ENCODE measurements at places on chromosomes 1 and 21.

DNA sequence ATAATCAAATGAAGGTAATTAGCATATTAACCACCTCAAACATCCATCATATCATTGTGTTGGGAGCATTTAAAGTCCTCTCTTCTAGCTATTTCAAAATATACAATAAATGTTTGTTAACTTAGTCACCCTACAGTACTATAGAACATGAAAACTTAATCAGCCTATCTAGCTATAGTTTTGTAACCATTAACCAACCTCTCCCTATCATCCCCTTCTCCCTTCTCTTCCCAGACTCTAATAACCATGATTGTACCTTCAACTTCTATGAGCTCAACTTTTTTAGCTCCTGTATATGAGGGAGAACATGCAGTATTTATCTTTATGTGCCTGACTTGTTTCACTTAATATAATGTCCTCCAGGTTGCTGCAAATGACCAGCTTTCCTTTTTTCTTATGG lies 54.0 kb downstream of the RAVER2 start:
- DNase-seq = no peak

- no peak for DNase-seq
Measured at GRCh38 chr1:12034381-12034801, 15.1 kb downstream of the MIIP start.

- DNase-seq = peak; percentile 69
Measured at GRCh38 chr1:232635778-232636356, 5.9 kb upstream of the SIPA1L2 start.

DNA sequence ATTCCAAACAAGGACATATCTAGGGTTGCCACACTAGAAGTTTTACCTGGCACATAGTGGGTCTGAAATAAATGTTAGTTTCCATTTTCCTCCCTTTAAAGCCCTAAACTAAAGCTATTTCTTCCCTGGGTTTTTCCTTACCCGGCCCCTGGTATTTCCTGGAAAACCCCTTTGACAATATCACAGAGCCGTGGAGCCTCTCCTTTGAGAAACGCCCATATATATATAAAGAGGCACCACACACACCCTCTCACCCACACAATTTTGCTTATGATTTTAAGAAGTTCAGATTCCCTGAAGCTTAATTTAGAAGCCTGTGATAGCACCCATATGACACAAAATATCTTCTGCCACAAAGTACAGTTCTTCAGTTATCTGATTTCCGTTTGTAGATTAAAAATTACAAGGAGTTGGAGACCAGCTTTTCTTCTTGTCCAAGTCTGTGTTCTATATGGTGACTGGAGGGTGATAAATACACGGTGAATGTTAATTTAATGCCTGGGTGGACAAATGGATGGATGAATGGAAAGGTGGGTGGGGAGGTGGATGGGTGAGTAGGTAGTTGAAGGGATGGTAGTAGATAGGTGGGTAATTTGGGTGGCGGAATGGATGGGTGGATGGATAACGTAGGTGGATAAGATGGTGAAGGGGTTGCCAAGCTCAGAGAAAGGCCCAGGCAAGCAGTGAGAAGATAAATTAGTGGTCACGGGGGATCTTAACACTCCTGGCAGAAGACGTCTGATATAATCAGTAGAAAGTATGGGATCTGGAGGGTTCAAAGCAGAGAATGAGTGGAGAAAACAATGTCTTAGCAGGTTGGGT lies 154.4 kb upstream of the FGGY start:
- no peak for DNase-seq

DNA sequence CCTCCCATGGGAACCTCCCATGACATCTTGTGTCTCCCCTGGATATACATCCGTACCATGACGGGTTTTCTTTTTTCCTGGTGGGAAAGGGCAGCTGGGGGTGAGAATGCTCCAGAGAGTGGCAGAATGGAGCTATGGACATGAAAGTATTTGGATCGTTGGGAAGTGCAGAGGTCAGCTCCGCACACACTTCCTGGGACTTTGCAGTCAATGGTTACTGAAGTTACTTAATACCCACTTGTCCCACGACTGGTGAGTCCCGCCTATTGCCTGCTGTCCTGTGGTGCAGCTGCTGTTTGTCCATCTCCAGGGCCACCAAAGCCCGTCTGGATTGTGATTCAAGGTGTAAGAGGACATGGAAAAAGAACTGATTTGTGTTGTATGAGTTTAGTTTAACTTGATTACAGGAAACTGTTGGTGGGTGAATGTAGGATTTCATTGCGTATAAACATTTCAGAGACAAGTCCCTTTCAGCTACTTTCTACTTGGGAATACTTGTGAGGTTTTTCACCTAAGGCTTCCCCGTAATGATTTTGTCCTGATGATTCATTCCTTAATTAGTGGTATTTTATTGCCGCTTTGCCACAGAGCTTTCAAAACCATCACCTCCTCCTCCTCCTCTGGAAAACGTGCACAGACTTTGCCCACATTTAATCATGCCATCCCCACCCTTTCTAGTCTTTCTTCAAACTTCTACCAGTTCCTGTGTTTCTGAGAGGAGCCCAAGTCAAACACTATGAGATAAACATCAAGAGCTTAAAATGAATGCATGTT lies 308.8 kb downstream of the KIF26B start:
- peak; percentile 28 for DNase-seq

DNA sequence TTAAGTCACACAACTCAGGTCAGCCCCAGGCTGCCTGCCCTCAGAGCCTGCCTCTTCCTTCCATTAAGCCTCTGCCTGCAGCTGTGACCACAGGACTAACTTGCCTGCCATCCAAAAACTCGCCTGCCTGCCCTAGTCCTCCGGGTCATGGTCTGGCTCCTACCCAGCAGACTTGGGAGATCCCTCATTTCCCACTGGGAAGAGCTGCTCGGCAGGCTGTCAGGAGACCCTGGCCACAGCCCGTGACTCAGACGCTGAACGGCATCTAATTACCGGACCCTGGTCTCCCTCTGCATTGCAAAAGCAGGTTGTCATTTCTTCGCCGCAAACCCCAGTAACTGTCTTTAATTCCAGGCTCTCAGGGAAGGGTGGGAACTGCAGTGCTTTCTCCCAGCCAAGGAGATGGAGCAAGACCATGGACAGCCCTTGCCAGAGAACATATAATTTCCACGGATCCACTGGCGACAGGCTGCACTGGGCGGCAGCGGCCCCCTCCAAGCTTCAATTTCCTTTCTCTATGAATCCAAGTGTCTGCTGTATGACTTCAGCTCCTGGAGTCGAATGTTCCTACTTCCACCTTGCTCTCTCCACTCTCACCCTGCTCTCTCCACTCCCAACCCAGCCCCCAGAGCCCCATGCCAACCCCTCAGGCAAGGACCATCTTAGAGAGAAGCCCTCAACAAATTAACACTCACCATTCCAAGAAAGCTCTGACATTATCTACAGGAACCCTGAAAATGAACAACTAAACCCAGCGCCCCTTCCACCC lies 20.4 kb downstream of the OLFML2B start:
- DNase-seq = no peak

DNA sequence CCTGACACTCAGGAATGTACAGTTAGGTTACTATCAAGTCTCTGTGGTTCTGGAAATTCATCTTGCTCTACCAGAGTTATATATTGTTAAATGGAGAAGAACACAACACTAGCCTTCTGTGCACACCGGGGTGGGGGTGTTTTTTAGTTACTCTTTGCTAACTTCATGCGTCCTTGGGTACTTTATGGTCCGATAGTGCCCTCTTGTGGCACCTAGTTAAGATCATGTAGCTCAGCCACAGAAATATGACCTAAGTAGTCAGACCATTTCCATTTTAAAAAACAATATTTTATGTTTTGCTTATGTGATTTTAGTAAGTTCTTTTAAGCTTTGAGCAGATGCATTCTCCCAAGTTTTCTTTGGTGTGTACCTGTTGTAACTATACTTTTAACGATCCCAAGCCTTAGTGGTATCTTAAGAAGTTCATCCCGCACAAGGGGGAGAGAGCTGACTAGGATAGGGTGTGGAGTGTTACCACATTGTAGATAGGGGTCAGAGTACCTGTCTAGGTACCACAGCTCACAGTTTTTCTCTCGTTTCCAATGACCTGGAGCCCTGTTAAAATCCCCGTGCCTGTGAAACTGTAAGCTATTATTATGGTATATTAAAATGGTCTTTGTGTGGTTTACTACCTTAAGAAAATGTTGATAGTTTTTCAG lies 20.6 kb upstream of the SH3D21 start:
- DNase-seq = peak; percentile 81

DNA sequence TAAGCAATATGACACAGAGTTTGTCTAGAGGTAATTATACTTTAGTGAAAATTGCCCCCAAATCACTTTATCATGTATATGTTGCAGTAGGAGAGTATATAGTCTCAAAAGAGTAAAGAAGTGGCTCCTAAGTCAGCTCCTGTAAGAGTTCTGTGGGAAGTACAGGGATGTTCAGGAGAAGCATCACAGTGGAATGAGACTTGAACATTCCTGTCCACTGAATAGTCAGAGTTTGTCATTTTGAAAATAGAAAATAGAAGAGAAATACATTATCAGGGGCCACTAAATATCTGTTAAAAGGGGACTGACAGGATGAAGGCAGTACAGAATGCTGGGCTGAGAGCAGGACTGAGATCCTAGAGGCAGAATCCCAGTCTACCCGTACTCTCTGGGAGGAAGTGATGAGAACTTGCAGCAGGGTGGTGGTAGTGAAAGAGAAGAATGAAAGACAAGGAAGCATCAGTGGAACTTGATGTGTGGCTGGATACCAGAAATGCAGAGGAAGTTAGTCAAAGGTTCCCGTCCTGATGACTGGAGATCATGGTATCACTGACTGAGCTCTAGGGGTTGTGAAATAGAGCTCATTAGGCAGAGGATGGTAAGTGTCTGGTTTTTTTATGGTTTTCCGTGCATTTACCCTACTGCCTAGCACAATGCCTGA lies 153.4 kb downstream of the FMN2 start:
- DNase-seq = no peak

- no peak for DNase-seq
Measured at GRCh38 chr1:30616759-30617158, 106.6 kb downstream of the MATN1 start.

- DNase-seq = no peak
Measured at GRCh38 chr1:70945676-70946075, 101.9 kb downstream of the PTGER3 start.

DNA sequence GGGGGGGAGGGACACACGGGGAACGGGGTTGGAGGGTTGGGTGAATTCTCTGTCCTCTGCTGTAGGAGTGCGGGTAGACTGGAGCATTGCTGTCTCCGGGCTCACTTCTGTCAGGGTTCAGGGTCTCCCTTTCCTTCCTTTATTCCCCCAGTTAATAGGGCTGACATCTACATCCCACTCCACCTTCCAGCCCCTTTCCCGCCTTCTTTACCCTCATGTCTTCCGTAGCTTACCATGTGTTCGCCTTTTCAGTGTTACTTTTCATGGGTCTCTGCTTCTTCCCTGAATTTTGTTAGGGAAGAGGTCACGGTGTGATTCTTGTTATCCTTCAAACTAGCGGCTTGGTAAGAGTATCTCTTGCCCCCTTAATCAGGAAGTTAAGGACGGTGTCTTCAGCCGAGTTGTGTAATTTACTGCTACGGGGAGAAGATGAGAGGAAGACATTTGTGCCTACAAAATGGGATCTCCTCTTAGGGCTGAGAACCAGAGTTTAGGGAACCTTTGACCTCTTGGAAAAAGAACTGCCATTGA lies 917 bp downstream of the RAP1A start:
- DNase-seq = peak; percentile 38

GRCh38 chr1:164363980-164364379 lies 195.0 kb upstream of the PBX1 start:
- no peak for DNase-seq

DNA sequence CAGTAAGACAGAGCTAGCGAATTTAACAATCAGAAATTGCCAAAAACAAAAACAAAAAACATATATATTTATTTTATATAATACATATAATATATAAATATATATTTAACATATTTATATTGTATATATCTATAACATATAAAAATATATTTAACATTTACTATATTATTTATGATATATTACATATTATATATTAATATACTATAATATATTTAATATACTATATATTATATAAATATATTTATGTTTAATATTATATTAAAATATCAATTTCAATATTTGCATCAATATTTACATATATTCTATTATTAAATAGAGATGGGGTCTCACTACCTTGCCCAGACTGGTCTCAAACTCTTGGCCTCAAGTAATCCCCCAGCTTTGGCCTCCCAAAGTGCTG lies 50.9 kb downstream of the TBX19 start:
- DNase-seq = no peak

DNA sequence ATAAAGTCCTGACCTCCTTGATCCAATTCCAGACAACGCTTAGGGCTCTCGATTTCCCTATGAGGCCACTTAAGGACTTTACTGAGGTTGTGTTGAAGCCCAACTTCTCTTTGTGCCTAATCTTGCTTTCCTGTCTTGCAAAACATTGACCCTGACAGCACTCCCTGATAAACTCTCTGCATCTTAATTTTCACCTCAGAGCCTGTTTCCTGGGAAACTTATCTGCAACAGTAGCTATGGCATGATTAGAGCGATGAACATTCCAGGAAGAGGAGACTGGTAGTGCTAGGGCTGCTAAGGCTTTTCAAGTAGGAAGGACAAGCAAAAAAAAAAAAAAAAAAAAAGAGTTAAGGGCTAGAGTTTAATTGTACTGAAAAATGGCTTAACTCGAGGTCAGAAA lies 118.9 kb downstream of the RGS21 start:
- DNase-seq = no peak

GRCh38 chr1:92480813-92481598 lies 5.7 kb downstream of the GFI1 start:
- DNase-seq = no peak

DNA sequence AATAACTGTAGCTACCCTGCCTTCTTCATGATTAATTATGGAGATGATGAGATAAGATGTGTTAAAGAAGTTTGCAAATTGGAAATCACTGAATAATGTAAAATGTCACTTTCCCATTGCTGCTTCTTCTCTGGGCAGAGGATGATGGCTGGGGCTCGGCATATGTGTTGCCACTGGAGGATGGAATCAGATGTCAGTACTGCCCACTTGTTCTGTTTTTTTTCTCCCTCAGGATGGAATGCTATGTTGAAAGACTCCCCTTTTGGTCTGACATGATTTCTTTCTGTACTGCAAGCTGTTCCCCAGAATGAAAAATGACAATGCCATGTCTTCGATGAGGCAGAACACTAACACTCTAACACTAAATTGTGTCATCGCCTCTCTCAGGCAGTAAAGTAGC lies 373.9 kb upstream of the SPAG17 start:
- DNase-seq = no peak

- no peak for DNase-seq
Measured at GRCh38 chr1:162885265-162885664, 24.3 kb upstream of the CCDC190 start.

GRCh38 chr1:31189696-31190674 lies 49.7 kb downstream of the NKAIN1 start:
- DNase-seq = no peak

- DNase-seq = no peak
Measured at GRCh38 chr21:42238185-42238934, 19.4 kb downstream of the ABCG1 start.

DNA sequence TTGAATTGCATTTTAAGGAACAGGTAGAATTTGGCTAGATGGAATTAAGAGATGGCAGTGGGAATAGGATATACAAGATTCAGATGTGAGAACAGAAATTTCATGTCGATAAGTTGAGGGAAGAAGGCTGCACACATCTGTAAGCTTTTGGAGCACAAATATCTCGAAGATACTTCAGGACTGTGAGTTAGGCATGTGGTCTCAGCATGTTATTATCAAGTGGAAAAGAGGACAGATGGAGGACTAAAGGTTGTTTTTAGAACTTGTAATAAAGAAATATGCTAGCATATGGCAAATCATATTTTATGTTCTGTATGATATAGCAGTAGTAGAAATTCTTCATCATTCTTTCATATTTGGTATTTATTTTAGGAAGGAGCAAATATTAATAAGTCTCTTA lies 61.5 kb downstream of the KIF1B start:
- DNase-seq = no peak

- no peak for DNase-seq
Measured at GRCh38 chr21:19999369-20000272, 998.6 kb upstream of the NCAM2 start.

Measured in HT-29 (cell line).